ENCODE measurements at places on chromosomes 5 and 9.
A peak's percentile ranks its signal among the peaks of the same experiment; 100 is the strongest.

- DNase-seq = peak; percentile 17
These were observed 68.3 kb downstream of the FGF1 start for GRCh38 chr5:142617416-142618129.

- no peak for DNase-seq
These were observed 124.9 kb upstream of the RUSC2 start for GRCh38 chr9:35364817-35365585.

DNA sequence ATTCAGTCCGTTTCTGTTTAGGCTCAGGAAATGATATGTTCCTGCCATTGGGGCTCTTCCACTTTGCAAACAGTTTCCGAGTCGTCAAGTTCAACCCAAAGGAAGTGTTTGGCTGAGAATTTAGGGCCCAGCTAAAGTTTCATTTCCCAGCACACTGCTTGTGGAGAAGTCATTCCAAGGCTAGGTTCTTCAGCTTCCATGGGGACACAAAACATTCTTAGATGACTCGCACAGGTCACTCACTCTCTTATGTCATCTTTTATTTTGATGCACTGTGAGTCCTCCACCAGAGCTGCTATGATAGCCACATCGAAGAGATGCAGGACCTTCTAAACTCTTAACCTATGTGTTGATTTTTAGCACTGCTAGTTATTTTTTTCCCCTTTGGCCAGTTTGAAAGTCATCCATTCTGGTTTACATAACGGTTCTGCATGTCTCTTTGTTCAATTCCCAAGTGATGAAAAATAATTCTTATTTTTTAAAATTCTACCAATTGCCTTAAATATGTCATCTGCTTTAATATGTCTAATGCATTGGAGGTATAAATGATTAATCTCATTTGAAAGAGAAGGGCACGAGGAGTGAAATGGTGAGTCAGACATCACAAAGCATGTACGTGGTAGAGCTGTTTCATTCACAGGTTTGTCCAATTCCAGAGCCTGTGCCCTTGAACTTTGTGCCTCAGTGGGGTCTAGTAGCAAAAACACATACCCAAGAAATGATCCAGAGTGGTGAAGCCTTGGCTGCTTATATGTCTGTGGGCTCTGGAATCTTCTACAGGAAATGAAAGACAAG lies 84.3 kb downstream of the ZNF462 start:
- peak; percentile 35 for DNase-seq

GRCh38 chr5:170273968-170274710 lies 23.4 kb downstream of the LCP2 start:
- DNase-seq = no peak

DNA sequence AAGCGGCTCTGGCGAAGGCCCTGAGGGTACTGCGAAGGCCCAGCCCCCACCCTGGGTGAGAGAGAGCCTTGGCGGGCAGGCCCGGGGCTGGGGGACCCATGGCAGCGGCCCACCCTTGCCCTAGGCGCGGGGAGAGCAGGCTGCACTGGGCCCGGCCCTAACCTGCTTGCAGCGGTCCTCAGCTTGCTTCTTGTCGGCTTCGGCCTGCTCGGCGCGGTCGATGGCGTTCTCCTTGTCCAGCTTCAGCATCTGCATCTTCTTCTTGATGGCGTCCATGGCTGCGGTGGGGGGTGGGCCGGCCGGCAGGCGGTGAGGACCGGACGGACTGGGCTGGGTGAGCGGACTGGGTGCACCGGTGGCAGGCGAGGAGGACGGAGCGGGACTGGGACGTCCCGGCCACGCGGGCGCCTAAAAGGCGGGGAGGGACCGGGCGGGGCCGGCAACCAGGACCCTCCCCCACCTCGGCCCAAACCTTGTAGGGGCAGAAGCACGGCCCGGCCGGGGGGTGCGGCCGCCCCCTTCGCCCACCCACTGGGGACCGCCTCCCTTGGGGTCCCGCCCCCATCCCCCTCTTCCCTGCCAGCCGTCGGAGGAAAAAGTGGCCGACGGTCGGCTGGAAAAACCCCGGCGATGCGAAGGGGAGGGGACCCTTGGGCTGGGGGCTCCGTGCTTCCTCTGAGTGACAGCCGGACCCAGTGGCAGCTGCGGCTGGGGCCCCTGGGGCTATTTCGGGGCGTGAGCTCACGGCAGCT lies at the start of gene TPM2:
Gene TPM2 (minus strand): TSS at position 384 of the 752 bp plus-strand sequence. CDS start 108 bp downstream, at position 276.
- DNase-seq = peak; percentile 88

DNA sequence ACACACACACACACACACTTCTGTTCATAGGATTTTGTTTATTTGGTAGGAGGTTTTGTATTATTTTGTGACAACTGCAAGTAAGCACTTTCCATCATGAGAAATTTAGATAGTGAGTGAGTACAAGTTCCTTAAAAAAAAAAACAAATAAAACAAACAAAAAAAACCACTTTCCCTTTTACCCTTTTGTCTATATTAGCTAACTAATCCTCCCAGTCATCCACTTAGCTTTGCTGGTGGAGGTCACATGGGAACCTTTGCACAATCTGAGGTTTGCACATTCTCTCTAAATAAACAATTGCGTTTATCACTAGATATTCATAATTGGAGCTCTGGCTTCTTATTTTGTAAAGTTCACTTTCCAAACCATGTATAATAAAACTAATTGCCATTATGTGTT lies 6.8 kb downstream of the ITGA1 start:
- no peak for DNase-seq

DNA sequence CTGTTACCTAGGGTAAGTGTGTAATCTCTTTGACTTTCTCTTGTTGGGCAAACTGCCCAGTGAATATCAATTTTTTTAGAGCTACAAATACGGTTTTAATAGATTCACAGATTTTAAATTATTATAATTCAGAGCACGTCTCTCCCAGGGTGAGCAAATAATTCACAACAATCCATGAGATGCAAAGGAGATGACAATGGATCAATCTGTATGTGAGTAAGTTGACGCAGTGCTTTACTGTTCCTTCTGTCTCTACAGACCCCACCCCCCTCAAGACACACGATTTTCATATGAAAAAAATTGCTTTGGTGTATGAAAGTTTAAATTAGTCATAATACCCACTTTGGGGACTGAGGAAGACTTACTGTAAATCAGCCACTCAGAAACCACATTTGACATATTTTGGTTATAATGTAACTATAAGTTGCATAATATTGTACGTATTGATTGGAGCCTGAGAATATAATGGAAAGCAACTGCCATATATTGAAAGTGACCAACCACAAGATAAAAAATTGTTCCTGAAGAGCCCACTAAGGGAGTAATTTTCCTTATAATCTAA lies 201.7 kb downstream of the BNC2 start:
- DNase-seq = no peak

DNA sequence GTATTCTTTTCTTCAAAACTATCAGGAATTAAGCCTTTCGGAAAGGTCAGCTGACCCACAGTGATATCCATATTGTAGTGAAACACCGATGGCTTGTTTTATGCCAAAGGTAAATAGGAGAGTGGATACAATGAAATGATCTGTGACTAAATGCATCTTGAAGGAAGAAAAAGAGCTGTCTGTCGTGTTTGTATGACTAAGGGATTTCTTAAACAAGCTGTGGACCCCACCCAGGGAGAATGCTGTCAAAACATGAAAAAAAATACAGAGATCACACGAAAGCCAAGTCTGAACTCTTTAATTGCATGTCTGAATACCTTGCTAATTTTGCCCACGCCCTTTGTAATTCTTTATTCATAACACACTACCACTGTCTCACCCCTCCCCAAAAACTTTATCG lies 286.4 kb upstream of the WWC1 start:
- DNase-seq = no peak

DNA sequence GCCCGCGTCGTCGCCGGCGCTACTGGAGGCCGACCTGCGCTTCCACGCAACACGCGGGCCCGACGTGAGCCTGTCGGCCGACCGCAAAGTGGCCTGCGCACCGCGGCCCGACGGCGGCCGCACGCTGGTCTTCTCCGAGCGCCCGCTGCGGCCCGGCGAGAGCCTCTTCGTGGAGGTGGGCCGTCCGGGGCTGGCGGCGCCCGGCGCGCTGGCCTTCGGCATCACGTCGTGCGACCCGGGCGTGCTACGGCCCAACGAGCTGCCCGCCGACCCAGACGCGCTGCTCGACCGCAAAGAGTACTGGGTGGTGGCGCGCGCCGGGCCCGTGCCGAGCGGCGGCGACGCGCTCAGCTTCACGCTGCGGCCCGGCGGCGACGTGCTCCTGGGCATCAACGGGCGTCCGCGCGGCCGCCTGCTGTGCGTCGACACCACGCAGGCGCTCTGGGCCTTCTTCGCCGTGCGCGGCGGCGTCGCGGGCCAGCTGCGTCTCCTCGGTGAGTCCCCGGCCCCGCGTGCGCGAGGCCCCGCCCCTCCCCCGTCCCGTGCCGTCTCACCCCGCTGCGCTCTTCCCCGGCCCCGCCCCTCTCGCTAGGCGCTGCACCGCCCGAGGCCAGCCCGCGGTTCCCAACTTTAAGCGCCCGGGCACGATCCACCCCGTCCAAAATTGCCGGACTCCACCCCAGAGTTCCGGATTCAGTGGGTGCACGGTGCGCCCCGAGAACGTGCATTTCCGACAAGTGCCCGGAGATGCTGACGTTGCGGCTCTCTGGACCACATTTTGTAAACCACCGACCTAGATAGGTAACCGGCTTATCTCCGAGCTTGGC lies 42.8 kb downstream of the NEURL1B start:
- no peak for DNase-seq

DNA sequence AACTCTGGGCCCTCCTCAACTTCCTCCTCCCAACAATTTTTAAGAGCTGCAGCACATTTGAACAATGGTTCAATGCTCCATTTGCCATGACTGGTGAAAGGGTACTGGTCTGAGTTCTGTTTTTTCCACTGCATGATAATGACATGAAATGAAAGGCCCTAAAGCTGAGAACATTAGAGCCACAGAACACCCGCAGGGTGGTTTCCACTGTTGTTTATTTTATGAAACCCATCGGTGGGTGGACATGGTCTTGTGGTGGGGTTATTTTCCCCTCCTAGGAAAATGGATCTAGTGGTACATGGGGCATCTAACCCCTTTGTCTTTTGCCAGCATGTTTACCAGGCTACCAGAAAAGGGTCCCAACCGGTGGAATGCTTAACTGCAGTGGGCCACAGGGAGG lies 71.8 kb downstream of the SMARCA2 start:
- no peak for DNase-seq

GRCh38 chr5:103909391-103909790 lies 346.8 kb upstream of the NUDT12 start:
- DNase-seq = no peak

DNA sequence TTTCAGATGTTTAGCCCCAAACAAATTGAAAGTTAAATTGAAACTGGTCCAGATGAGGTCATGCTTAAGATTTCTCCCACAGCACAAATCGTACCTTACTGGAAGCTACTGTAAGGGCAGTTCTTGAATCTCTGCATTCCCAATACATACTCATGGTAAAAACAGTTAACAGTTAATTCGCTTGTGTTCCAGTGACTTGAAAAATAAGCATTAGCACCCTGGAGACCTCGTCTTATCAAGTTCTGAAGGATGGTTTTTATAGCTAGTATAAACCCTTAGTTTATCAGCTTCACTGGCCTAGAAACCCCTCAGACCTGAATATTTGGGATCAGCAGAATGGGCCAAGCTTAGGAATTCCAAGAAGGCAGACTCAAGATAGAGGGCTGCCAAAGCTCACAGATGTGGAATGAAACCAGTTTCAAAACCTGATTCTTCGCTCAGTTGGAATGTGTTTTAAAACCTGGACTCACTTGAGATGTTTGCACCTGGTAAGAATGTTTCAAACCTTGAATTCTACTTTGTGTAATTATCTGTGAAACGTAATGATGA lies 103.6 kb downstream of the C9orf152 start:
- DNase-seq = no peak

GRCh38 chr5:91864962-91865361 lies 481.8 kb upstream of the ARRDC3 start:
- DNase-seq = no peak

GRCh38 chr9:91164724-91165520 lies 196.8 kb downstream of the AUH start:
- peak; percentile 98 for DNase-seq

DNA sequence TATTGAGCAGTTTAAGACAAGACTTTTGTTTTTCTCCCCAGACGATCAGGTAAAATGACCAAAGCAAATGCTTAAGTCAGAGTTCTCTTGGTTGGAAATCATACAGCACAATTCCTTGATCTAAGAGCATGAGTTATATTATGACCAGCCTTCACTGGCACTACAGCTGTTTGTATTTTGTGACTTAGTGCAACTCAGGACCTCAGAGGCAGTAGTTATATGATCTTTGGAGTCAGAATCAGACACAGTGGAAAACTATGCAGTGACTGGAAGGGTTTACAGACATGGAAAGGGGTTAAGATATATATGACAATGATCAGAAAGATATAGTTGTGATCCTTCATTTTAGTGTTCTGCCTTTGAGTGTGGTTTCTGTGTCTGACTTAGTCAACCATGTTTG lies 24.3 kb downstream of the RAD23B start:
- no peak for DNase-seq

GRCh38 chr5:121897341-121897740 lies 45.7 kb downstream of the FTMT start:
- no peak for DNase-seq

DNA sequence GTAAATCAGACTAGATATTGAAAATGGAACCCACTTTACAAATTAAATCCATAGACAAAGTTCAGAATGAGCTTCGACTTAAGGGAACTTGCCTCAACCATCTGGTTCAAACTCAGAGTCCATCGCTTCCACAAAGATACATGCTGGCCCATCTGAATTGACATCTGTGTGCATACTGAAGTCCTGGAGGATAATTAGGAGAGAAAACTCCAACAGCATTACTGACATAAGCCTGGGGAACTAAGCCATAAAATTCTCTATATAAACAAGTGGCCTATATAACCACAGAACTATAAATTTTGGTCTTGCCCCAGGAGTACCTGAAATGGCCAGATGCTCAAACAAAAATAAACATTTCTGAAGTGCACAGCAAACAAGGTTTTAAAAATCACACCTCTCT lies 94.4 kb downstream of the IZUMO3 start:
- DNase-seq = no peak

GRCh38 chr9:128034821-128035652 lies 32.1 kb downstream of the NAIF1 start:
- peak; percentile 82 for DNase-seq

DNA sequence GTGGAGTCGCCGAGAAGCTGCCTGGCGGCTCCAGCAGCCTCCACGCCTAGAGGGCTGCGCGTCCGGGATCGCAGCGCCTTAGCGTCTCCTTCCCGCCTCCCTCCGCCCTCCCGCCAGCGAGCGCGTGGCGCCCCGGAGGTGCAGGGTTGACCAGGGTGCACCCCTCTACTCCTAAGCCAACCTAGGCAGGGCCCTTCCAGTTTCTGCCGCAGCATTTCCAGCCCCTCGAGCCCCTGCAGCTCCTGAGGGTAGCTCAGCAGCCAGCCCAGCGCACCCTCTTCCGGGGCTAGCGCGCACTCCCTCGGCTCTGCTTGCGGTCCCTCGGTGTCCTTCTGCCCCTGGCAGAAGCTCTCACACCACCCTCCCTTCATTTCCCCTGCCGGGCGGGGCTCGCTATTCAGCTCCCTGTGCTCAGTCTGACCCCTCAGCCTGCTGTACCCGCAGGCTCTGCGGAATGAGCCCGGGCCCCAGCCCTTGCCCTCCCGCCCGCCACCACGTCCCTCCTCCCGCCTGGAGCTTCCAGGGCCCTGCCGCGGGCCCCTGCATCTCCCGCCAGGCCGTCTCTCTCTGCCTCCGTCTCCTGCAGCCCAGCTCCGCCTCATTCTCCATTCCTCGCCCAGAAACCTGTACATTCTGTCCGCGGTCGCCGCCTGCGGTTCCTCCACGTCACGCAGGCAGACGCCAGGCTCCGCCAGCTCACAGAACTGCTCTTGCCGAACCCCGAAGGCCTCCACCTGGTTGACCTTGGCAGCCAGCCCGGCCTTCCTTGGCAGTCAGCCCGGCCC lies 61.8 kb downstream of the SPATA31C2 start:
- peak; percentile 71 for DNase-seq

All from HT1080 (cell line).